Erythroblast (primary cell): ENCODE measurements at places on chromosomes 2 and 18.

DNA sequence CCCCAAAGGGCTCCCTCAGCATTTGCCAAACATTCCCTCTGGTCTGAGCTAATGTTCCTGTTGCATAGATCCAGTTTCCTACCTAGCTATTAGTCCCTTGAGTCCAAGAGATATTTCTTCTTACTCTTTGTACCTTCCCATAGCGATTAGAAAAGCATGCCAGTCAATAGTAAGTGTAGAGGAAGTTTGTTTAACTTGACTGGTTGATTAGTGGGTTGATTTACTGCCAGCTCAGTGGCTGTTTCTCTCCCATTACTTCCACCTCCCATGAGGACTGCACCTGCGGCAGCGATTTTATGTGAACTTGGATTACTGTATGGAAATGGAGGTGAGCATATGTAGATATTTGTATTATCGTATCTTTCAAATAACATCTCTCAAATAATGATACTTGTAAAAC, 1748.4 kb upstream of the CELF4 start:
- DNase-seq = no peak

- no peak for DNase-seq
Measured at GRCh38 chr2:37201766-37202165, 5.5 kb downstream of the CEBPZOS start.

GRCh38 chr18:78405763-78406162, 573.9 kb upstream of the SALL3 start:
- no peak for DNase-seq

GRCh38 chr2:71282493-71282892, 49.1 kb upstream of the ZNF638 start:
- peak; percentile 29 for DNase-seq

DNA sequence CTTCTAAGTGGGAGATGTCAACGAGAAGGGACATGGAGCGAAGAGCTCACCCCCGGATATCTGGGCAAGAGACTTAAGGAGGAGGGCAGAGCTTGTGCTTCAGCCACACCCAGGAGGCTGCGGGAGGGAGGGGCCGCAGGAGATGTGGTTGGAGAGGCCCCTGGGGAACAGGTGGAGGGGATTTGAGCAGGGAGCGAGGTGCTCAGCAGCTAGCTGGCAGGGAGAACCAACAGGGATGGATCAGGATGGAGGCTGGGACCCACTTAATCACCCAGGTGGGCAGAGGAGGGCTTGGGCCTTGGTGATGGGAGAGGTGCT, 78.3 kb downstream of the MBP start:
- DNase-seq = no peak

GRCh38 chr18:50776383-50776782, 43.4 kb downstream of the MRO start:
- no peak for DNase-seq
